Activated CD8-positive, alpha-beta memory T cell treated with anti-CD3 and anti-CD28 coated beads for 24 hours (primary cell): ENCODE measurements at places on chromosomes 6 and 20.

- DNase-seq: no peak
Observed at GRCh38 chr20:3663031-3663701, at the start of gene GFRA4. TSS of gene GFRA4 (minus strand) at chr20:3663399. CDS start at chr20:3663399, 0 bp downstream.

DNA sequence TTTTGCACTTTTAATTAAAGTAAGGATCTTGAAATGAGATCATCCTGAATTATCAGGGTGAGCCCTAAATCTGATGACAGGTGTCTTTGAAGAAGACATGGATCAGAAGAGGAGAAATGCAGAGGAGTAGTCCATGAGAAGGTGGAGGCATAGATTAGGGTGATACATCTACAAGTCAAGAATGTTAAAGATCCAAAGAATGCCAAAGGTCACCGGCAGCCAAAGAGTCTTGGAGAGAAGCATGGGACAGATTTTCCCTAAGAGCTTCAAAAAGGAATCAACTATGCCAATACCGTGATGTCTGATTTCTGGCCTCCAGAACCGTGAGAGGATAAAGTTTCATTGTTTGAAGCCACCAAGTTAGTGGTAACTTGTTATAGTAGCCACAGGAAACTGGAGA is 59.0 kb upstream of the THEMIS start:
- DNase-seq: no peak

GRCh38 chr6:116533233-116533957 is 12.1 kb downstream of the TRAPPC3L start:
- no peak for DNase-seq

GRCh38 chr6:74357321-74357720 is 661.3 kb downstream of the CD109 start:
- no peak for DNase-seq

DNA sequence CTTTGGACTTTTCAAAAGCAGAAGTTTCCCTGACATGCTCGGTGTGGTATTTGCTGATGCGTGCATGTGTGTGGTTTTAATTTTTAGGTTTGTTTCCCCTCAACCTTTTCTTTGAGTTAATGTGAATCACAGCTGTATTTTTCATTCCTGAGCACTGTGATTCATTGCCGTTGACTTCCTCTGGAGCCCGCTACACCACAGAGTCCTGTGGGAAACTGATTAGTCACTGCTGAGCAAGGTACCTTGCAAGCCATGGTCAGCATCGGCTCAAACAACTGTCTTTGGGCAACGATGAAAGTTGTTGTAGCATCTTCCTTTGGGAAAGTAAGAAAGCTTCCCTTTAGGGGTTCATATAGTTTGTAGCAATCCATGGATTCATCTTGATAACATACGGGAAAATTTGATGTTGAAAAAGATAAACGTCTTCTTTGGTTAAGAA is 57.5 kb downstream of the RIN2 start:
- no peak for DNase-seq

- no peak for DNase-seq
Observed at GRCh38 chr6:123668965-123669591, 32.3 kb upstream of the TRDN start.

DNA sequence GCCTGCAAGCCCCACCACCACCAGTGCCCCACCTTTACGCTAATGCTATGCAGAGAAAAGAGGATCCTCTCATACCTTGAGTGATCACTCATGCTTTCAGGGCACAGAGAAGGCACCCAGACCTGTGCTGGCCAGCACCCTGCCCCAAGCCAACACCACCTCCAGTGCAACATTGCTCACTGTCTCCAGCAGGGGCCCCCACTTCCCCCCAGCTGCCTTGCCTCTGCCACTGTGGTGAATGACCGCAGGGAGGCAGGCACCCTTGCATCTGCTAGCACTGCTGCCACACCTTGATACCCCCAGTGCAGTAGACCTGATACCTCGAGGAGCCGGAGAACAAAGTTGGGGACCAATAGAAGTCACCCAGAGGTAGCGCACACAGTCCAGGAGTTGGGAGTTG is 139.2 kb upstream of the PLN start:
- DNase-seq: no peak

DNA sequence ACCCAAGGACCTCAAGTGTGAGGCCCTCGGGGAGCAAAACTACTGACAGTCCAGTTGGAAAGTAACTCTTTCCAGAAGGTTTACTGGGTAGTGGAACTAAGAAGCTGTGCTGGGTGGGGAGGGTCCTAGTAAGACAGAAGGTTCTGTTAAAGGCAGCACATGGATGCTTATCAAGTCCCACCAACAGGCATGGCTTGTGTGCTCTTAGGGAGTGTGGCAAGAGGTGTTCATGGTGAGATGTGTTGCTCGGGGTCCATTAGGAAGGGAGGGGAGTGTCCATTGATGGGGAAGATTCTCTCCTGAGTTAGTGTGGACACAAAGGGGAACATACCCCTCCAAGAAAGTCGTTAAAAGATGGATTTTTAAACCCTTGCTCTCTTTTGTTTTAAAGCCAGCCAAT is 120.6 kb downstream of the LY86 start:
- DNase-seq: no peak

DNA sequence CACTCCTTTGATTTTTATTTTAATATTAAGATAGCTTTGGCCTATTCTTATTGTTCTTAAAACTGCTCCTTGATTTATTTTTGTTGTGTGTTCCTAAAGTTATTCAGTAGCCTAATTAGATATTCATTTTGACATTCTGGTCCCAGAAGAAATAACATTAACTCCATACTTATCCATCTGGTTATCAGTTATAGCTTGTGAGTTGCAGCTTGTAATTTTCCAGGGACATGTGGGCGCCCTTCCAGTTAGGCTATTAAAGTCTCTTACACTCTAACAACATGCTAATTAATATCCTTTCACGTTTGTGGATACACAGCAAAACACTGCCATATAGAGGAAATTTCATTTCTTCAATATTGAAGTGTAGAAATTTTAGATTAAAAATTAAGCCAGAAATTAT is 987.5 kb downstream of the HACE1 start:
- no peak for DNase-seq

DNA sequence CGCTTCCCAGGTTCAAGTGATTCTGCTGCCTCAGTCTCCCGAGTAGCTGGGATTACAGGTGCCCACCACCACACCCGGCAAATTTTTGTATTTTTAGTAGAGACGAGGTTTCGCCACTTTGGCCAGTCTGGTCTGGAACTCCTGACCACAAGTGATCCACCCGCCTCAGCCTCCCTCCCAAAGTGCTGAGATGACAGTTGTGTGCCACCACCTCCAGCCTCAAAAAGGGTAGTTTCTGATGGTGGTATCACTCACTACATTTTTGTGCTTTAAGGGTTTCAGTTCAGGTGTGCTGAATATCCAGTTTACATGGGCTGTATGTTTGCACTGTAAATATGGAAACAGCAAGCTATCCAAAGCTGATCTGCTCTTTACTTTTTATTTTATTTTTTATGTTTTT is 12.1 kb upstream of the ADGRG6 start:
- no peak for DNase-seq

DNA sequence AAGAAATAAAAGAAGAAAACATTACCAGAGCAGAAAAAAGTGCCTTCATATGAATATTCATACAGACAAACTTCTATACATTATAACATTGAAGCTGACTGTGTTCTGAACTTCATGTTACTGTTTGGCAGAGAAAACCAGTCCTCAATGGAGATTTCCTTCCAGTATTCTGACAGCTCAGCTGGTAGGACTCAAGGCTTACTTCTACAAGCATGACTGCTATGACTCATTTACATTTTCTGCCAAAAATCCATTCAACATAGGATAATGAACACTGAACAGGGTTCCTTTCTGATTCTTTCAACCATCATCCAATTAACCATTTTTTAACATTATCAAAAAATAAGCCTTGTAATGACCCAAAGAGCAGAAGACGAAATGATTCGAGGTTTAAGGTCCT is 25.4 kb downstream of the COL9A1 start:
- DNase-seq: no peak

- no peak for DNase-seq
Observed at GRCh38 chr20:57114290-57115005, 152.0 kb downstream of the BMP7 start.

- no peak for DNase-seq
Observed at GRCh38 chr6:121677571-121677970, 242.1 kb downstream of the GJA1 start.

DNA sequence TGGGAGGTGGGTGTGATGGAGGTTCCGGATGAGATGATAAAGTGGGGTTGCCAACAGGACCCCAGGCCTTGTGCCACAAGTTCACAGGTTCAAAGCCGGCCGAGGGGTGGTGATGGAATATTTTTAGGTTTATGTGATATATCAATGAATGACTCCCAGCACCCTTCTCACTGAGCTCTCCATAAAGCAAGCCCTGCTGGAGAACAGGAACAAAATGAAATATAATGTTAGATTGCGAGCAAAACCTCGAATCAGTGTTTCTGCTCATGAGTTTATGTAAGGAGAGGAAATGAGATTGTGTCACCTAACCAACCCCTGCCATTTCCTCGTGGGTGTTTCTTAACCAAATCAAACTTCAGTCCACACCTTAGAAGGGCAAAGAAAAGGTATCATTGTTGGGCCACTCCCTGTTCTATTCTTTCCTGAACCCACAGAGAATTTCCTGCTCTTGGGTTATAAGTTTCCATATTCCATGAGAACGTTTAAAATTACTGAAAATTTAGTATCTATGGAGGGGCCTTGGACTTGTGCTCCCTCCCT is 192.2 kb upstream of the EXOC2 start:
- no peak for DNase-seq

DNA sequence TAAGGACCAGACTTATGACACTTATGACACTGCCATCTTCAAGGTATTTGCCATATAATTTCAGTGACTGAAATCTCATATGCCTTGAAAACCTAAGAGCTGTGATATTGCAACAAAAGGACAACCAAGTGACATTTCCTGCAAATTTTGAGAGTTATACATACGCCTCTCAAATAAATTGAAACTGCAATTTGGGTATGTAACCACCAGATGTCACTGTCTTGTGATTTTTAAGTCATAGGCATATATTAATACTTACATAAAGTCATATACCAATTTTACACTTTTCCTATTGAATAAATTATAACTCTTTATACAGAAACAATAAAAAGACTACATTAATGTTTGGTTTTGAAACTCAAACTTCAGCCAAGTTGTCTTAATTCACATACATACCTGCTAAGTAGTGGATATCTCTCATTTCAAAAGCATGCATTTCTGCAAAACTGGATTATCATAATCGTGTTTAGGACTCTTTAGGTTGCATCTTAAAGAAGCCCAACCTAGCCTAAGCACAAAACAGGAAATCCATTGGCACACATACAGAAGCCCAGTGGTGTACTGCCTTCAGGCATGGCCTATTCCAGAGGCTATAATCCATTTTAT is 180.2 kb downstream of the PACRG start:
- DNase-seq: no peak

DNA sequence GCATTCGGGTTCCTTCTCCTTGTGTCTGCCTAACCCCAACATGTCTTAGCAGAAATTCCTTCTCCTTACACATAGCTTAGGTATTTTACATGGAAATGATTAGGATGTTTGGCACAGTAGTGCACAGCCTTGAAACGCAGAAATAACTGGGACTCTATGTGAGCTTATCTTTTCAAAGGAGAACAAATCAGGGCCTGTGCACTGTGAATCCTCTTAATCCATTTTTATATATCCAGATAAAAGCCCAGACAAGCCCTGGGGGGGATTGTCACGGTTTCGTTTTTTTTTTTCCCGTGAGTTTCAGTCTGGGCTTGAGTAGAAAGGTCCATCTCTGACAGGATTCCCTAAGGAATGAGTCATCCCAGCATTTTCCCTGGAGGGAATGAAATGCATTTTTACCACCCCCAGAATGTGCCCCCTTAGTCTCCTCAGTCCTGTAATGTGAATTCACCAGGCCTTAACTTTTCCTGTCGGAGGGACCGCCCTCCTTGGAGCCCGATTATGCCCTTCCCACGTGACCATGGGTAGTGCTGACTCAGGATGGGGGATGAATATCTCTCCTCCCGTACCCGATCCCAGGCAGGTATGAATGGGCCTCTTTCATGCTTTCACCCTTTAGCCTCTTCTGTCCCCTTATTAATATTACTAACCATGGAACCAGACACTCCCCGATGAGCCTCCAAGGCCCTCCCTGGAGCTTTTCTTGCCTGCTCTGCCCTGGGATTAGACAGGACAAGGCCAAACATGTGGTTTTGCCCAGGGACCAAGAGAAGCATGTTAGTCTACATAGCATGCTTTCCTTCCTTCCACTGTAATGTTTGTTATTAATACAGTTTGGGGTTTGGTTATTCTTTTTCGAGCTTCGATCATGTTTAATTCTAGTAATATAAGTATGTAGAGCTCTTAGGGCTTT is 23.9 kb upstream of the NAA20 start:
- no peak for DNase-seq

DNA sequence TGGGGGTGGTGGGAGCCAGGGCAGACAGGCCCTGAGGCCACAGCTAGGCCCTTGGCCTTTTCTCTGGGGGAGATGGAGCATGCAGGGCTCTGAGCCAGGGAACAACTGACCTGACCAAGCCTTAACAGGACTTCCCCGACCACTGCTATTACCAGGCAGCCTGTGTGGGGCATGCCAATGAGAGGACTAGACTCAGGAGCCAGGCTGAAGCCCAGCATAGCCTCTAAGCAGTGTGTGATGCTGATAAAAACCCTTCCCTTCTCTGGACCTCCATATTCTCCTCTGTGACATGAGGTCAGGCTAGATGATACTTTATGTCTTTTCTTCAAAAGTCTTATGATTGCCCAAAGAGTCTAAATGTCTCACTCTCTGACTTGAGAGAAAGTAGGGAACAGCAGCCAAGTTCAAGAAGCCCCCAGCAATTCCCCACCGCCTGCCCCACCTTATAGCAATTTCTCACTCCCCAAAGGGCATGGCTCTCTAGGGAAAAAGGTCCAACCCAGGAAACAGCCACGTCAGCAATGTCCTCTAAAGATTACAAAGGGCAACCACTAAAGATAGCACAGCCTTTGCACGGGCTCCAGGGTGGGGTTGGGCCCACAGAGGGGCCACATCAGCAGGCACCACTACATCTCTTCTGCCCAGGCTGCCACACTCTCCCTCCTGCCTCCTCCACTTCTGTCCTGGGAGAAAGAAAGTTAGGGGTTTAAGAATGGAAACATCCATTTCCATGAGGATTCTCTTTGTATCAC is 71.3 kb downstream of the TRERF1 start:
- DNase-seq: no peak

- DNase-seq: no peak
Observed at GRCh38 chr20:52204136-52204535, 12.6 kb upstream of the ZFP64 start.
